ENCODE measurements at places on chromosomes 12 and 14.

DNA sequence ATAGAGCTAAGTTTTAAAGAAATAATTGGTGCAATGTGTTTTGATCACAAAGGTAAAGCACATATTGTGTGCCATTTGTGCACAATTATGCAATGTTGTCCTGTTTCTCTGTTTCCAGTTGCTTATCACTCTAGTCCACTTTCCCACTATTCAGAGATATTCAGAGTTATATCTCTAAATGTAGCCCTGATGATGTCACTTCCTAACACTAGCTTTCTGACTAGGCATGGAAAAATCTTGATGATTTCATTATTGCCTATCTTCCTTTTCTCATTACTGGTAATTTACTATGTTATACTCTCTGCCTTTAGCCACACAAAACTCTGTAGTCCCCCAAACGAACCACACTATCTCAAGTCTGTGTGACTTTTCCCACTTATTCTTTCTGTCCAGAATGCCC, 221.2 kb downstream of the TRHDE start:
- DNase-seq = no peak

- DNase-seq = no peak
These were observed 411.2 kb downstream of the NPAS3 start for GRCh38 chr14:33349871-33350270.

DNA sequence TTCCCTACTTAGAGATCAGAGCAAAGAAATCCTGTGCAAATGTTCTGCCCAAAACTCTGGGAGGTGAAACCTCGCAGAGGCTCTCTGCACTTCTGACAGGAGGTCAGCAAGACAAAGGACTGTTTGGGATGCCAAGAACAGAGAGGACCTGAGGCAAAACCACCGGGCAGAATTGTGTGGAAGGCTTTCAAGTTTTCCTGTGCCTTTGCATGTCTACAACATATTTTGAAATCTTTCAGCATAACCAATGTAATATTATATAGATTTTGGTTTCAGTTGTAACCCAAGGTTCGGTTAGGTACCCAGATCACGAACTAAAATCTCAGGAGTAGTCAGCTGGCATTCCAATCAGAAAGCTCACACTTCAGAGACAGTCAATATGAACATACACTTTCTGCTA, 99.4 kb upstream of the PLEKHA5 start:
- DNase-seq = no peak

DNA sequence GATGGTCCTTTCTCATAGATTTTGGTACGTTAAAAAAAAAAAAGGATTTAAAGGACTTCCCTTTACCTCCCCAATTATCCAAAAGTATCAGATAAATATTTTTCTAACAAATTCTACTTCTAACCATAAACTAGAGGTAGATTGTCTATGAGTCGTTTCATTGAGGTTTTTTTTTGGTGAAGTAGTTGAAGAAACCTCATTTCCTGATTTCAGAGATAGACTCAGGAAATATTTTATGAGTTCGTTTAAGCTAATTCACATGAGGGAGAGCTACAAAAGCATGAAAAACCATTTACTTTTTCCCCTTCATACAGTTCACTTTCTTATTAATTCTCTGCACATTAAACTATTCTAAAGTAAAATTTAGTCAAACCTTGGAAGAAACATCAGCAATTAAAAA, 112.5 kb downstream of the RALGAPA1 start:
- DNase-seq = no peak

DNA sequence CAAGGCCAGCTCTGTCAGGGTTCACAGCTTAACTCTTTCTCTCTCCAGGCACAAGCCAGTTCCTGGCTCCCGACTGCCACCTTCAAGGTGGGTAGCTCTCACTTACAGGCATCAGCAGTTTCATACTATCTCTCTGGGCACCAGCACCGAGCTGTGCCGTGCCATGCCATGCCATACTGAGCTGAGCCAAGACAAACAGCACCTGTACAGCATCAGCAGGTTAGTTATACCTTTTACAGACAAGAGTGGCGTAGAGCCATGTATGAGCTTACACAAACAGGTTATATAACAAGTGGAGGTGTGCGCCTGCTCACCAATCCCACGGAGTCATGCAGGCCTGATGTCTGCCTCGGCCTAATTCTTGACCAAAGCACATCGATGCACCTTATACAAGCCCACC, 1098.7 kb downstream of the AACS start:
- no peak for DNase-seq

- DNase-seq = no peak
These were observed 384 bp upstream of the SMUG1 start for GRCh38 chr12:54189198-54189539.

DNA sequence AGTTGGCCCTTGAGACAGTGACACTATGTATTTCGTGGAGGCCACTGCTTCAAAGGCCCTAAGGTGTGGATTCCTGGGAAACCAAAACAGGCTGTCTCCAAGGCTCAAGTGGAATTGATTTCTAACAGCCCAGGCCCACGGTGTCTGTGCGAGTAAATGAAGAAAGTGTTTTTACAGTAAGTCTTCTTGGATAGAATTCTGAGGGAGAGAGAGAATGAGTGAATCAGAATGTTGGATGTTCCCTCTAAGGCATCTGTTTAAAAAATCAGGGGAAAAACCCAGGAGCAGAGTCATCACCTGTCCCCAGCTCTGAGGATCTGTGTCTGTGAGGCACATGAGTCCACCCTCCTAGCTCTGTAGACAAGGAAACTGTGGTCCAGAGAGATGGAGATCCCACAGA, 22.3 kb upstream of the BDKRB1 start:
- DNase-seq = no peak

- no peak for DNase-seq
These were observed 51.1 kb downstream of the HSPB8 start for GRCh38 chr12:119229837-119230236.

DNA sequence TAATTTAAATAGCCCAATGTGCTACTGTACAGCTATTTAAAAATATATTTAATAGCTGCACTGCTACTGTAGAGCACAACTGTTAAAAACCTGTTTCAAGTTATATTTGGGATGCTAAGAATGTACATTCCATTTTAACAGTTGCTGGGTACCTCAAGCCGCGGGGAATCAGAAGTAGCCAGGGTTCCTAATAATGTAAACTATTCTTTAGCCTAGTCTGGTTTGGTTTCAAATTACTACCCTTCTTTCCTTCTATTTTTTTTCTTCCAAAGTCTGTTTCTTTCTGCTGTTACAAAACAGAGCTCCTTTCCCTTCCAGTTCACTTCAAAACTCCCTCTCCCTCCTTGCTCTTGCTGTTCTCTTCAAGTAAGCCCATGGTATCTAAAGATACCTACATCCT, 21.3 kb downstream of the SCAF11 start:
- DNase-seq = no peak

DNA sequence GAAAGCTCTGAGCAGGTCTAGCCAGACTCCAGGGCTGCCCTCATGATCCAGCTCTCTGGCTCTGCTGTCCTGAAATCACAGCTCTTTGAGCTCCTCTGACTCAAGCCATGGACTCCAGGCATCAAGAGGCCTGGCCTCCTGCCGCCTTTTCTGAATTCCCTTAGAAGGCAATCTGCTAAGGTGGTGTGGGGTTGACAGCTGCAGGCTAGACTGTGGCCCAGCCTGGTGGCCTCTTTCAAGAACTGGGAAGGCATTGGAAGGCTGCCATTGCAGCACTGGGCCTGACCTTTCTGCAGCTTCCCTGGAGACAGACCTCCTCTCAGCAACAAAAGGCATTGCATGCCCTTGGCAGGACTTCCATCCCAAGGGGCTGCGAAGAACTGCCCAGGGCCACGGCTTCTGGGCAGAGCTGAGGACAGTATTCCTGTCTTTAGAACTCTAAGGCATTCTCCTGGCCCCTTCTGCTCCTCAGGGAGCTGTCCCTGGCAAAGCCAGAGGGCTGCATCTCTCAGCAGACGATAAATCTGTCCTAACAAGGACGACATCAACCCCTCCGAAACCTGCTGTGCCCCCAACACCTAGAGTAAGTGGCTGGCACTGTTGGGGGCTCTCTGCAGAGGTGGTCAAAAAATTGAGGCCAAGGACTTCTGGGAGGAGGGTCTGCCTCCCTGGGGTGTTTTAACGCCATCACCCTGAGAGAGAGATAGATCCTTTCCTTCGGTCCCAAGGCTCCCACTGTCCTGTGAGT, 115.6 kb downstream of the RBM19 start:
- DNase-seq = no peak

- no peak for DNase-seq
These were observed 37.9 kb downstream of the ISCA2 start for GRCh38 chr14:74531467-74531866.

GRCh38 chr12:2485681-2486080, 309.1 kb upstream of the FKBP4 start:
- no peak for DNase-seq

DNA sequence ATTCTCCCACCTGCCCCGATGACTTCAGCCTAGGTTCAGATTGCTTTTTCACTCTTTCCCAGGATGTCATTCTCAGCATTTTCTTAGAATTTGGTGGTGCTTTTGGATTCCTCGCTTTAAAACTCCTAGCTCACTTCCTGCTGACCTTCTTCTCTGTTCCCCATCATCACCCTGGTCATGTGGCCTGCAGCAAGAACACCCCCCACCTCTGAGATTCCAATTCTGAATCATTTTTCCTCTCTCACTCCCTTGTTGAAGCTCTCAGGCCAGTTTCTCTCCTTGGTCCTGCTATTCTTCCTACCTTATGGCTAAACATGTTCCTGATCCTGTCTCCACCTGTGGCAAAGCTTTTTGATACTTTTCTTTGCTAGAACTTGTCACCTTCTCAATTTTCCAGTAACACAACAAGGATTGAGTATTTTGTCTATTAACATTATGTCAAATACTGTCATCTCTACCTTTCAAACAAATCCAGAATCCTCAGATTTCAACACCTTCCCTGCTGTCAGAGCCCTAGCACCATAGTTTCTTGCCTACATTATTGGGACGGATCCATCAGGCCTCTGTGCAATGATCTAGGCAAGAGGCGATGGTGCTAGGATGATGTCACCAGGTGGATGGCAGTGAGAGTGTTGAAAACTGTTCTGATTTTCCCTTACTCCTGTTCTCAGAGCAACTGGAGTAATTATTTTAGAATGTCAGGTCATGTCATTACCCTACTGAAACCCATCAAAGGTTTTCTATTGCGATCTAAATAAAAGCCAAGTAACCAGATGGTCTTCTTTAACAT, 233.7 kb downstream of the MON2 start:
- DNase-seq = no peak

DNA sequence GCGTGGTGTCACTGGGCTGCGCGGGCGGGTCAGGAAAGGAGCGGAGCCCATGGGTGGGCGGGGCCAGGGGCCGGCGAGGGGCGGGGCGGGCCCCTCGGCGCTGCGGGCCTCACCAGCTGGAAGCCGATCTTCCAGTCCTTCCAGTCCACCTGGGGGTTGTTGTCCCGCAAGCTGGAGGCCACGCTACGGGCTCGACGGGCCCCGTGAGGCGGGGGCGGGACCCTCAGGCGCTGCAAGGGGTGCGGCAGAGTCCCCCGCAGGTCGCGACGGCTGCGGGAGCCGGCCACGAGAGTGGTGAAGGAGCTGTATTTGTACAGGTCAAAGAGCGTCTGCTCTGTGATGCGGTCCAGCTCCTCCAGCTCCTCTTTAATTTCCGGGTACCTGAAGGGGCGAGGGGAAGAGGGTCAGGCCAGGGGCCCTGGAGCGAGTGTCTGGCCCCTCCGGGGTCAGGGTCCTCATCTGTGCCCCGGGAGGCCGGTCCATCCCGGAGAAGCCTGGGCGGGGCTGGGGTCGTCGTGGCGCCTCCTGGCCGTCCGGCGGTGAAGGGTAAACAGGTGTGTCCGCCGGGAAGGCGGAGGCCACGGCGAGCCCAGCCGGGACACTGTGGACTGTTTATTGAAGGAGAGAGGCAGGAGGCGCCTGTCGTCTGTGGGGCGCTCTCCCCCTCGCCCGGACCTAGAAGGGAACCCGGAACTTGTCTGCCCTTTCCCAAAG, 11.9 kb downstream of the SCNN1A start:
- peak; percentile 67 for DNase-seq

DNA sequence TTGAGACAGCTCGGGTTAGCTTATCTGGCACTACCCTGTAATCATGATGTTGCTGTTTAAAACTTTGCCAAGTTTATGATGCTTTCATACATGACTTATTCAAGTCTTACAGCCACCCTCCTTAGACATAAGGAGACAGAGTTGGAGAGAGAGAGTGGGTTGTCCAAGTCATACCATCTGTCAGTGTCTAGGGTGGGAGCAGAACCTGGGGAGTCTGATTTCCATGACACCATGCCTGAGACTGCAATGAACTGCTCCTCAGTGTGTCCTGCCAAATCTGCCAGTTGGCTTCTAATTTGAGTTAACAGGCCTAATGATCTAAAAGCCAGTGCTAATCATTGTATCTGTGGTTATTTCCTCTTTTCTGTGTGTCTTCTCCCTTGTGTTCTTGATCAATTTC, 43.7 kb upstream of the PHC1 start:
- DNase-seq = no peak

Data from activated naive CD4-positive, alpha-beta T cell treated with Interleukin-2 at 50 U/mL for 16 hours (primary cell).